ENCODE measurements at places on chromosomes 6 and 20. TPM values are rescaled to one million over a fixed set of nuclear protein-coding genes. Genes with fewer than 3 reads are reported as not detected.

- DNase-seq: no peak
- no peak overlapping the region for H3K4me3 ChIP-seq
- H3K36me3 ChIP-seq: peaks cover 6% of the 10 kb centered on the region
- H3K4me1 ChIP-seq: no peaks in the 10 kb centered on the region
- no peaks in the 10 kb centered on the region for H3K27me3 ChIP-seq
These were observed 46.4 kb upstream of the LAMP5 start for GRCh38 chr20:9467995-9468394.

- no peaks in the 10 kb centered on the region for H3K36me3 ChIP-seq
- DNase-seq: no peak
- no peaks in the 10 kb centered on the region for H3K27me3 ChIP-seq
- no peaks in the 10 kb centered on the region for H3K4me1 ChIP-seq
- H3K27ac ChIP-seq: no peak overlapping the region
- H3K4me3 ChIP-seq: no peak overlapping the region
These were observed 165.0 kb downstream of the TRIM27 start for GRCh38 chr6:28758818-28759235.

GRCh38 chr6:3001773-3002293 is 2.1 kb downstream of the NQO2 start:
- peaks cover 5% of the 10 kb centered on the region for H3K4me1 ChIP-seq
- H3K36me3 ChIP-seq: peaks cover 17% of the 10 kb centered on the region
- H3K27ac ChIP-seq: no peak overlapping the region
- no peaks in the 10 kb centered on the region for H3K27me3 ChIP-seq
- H3K4me3 ChIP-seq: no peak overlapping the region
- DNase-seq: peak; percentile 77

- peaks cover 31% of the 10 kb centered on the region for H3K27me3 ChIP-seq
- H3K27ac ChIP-seq: no peak overlapping the region
These were observed 18.1 kb upstream of the CHRNA4 start for GRCh38 chr20:63379296-63379695.

DNA sequence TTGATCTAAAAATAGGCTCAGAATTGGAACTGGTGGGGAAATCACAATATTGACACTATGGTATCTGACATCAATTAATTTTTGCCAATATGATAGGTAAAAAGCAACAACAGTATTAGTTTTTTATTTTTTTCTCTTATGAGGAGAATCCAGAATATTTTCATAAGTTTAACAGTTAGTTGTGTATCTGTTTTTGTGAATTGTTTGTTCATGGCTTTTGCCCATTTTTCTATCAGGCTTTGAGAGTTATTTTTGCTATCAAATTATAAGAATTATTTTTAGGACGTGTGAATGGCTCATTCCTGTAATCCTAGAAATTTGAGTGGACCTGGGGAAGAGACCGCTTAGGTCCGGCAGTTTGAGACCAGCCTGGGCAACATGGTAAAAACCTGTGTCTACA is 608.6 kb upstream of the ADGRB3 start:
- no peaks in the 10 kb centered on the region for H3K36me3 ChIP-seq
- DNase-seq: no peak
- no peak overlapping the region for H3K27ac ChIP-seq
- no peak overlapping the region for H3K4me3 ChIP-seq
- H3K4me1 ChIP-seq: no peaks in the 10 kb centered on the region

DNA sequence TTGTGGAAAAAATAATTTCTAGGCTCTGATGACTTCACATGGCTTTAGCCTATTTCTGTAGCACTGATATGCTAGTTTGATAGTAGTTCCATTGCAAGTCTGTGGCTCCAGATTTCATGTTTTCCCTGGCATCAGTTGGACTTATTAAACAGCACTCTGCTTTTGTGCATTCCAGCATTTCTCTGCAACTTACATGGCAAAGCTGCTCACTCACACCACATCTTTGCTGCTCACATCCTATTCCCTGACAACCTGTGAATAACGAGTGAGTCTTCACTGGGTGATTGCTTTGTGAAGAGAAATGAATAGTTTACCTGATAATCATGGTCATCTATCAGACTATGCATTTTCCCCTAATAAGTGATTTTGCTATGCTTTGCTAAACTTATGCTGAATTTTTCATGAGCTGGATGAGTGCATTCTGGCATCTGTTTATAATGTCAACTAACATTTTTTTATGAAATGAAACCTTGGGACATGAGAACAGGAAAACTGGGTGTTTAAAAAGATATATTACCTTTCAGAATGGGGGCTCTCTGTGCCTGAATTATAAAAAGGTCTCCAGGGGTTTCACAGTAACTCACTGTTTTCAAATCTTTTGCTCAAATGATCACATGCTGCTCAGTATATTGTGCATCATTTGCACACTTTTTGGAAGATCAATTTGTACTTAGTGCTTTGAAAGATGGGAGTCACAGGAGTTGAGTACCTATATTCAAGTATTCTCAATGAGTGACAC is 301.8 kb downstream of the TBC1D32 start:
- H3K4me3 ChIP-seq: no peak overlapping the region
- H3K4me1 ChIP-seq: no peaks in the 10 kb centered on the region
- H3K27me3 ChIP-seq: no peaks in the 10 kb centered on the region
- H3K27ac ChIP-seq: no peak overlapping the region
- no peak for DNase-seq
- H3K36me3 ChIP-seq: no peaks in the 10 kb centered on the region

DNA sequence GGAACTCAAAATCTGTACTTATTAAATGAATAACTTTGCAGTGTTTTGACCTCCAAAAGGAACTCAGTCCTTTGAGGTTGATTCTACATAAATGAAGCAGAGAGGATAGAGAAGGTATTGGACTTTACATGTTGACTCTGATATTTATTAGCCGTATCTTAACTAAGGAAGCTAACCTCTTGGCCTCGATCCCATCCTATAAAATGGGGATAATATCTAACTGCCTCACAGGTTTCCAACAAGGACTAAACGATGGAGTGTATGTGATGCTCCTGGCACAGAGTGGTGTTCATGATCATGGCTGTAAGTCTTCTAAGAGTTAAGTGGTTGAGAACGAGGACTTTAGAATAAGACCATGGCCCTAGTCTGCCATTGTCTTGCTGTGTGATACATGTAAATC is 24.2 kb upstream of the MAP3K4 start:
- peaks cover 5% of the 10 kb centered on the region for H3K27me3 ChIP-seq
- no peak overlapping the region for H3K4me3 ChIP-seq
- H3K27ac ChIP-seq: no peak overlapping the region
- peaks cover 4% of the 10 kb centered on the region for H3K4me1 ChIP-seq
- no peak for DNase-seq
- no peaks in the 10 kb centered on the region for H3K36me3 ChIP-seq

DNA sequence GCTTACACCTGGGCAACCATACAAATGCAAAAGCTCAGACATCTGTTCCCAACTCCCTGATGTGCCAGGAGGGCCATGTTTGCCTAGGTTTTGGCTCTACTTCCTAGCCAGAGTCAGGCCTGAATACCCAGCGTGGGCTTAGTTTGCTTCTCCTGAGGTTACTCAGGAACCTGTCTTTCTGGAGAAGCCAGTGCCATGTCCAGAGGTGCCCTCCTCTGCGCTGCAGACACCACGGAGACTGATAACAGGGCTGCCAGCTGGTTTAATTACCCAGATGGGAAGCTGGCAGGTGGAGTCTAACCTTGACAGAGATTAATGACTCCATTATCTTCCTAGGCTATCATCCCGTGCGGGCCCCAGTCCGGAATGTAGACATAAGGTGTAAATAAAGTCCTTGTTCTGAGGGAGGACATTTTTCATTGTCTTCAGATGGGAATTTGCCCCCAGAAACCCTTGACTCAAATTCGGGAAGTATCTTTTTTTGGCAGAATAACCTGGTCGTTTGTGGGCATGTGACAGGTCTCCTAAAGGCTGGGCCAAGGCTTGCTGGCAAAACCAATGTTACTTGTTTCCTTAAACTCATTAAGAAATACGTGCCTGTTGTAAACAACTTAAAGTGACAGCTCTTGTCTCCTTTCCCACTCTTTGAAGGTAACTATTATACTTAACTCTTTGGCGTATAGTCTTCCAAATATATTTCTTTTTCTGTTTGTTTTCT is 29.2 kb upstream of the ZNFX1 start:
- H3K36me3 ChIP-seq: no peaks in the 10 kb centered on the region
- no peak overlapping the region for H3K27ac ChIP-seq
- peaks cover 27% of the 10 kb centered on the region for H3K27me3 ChIP-seq
- H3K4me3 ChIP-seq: no peak overlapping the region

- no peak for DNase-seq
- 0 out of 2 replicates have a peak, but pooled peaks cover 2% of the 10 kb centered on the region for H3K36me3 ChIP-seq
- H3K27ac ChIP-seq: no peak overlapping the region
- no peaks in the 10 kb centered on the region for H3K4me1 ChIP-seq
These were observed 12.2 kb downstream of the MMP24 start for GRCh38 chr20:35238735-35239134.

- H3K4me3 ChIP-seq: no peak overlapping the region
- no peak for DNase-seq
- H3K27me3 ChIP-seq: no peaks in the 10 kb centered on the region
- H3K36me3 ChIP-seq: no peaks in the 10 kb centered on the region
- H3K27ac ChIP-seq: no peak overlapping the region
- H3K4me1 ChIP-seq: no peaks in the 10 kb centered on the region
These were observed 196.8 kb upstream of the STXBP5 start for GRCh38 chr6:147007441-147007840.

- no peak overlapping the region for H3K27ac ChIP-seq
- H3K36me3 ChIP-seq: no peaks in the 10 kb centered on the region
- no peaks in the 10 kb centered on the region for H3K27me3 ChIP-seq
- H3K4me3 ChIP-seq: no peak overlapping the region
These were observed 620.9 kb downstream of the PHF3 start for GRCh38 chr6:64256483-64256882.

TGM3 gene
- not detected for polyA plus RNA-seq

BNIP5 gene
- not detected for polyA plus RNA-seq

PRR18 gene
- polyA plus RNA-seq: not detected

FUT9 gene
- polyA plus RNA-seq: not detected

SMLR1 gene
- not detected for polyA plus RNA-seq

SRF gene
- polyA plus RNA-seq: 69.1 TPM

OLIG3 gene
- polyA plus RNA-seq: not detected

Data from IMR-90 (cell line).